ENCODE measurements at places on chromosomes 1 and 21. TPM values are rescaled to one million over a fixed set of nuclear protein-coding genes. Genes with fewer than 3 reads are reported as not detected.

The KRTAP12-2 gene
- total RNA-seq: not detected

- peak overlapping the region; percentile 11 for H3K4me3 ChIP-seq
- H3K27ac ChIP-seq: peak overlapping the region; percentile 78
- H3K4me1 ChIP-seq: peaks cover 41% of the 10 kb centered on the region
- peaks cover 46% of the 10 kb centered on the region for H3K36me3 ChIP-seq
- peak; percentile 73 for DNase-seq
- no peaks in the 10 kb centered on the region for H3K27me3 ChIP-seq
These were observed 4.9 kb upstream of the ALDH4A1 start for GRCh38 chr1:18907021-18907916.

DNA sequence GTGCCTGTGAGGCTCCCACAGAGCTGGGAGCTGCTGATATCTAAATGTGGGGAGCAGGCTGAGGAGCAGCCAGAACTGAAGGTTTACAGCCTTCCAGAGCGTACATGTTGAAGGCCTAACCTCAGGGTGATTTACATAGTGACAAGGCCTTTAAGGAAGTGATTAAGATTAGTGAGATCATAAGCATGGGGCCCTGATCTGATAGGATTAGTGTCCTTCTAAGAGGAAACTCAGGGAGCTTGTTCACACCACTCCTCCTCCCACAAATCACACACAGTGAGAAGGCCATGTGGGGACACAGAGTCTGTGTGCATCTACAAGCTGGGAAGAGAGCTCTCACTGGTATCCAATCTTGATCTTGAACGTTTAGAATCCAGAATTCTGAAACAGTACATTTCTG is 92.3 kb upstream of the NBPF6 start:
- H3K27me3 ChIP-seq: no peaks in the 10 kb centered on the region
- no peaks in the 10 kb centered on the region for H3K4me1 ChIP-seq
- H3K36me3 ChIP-seq: no peaks in the 10 kb centered on the region
- no peak overlapping the region for H3K4me3 ChIP-seq
- no peak overlapping the region for H3K27ac ChIP-seq

DNA sequence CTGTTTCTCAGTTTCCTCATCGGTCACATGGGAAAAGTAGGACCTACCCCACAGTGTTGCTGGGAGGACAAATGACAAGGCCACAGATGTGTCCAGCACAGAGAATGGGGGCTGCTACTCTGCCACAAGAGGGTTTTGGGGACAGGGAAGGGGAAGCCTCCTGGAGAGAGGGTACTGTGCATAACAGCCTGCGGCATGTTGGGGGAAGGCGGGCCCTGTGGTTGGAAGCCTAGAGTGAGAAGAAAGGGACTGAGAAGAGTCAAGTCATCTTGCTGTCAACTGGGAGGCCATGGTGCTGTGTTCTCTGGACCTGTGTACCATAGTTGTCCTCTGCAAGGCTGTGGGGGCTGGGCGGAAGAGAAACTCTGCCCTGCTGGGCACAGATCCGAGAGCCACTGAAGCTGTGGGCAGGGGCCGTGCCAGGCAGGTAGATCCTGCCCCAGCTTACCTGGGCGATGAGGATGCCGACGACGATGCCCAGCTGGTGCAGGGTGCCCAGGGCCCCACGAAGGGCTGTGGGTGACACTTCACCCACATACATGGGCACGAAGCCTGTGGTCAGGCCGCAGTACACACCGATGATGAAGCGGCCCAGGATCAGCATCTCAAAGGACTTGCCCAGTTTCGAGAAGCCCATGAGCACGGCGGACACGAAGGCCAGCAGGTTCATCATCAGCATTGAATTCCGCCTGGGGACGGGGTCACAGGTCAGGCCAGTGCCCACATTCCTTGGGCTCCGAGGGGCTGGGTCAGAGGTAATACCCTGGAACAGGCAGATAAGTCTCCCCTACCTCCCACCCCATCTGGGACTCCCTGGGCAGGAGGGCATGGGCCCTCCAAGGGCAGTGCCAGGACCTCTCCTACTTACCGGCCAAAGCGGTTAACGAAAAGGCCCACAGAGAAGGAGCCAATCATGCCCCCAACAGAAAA is 28.2 kb downstream of the SLC2A1 start:
- no peak overlapping the region for H3K4me3 ChIP-seq
- DNase-seq: no peak
- peaks cover 29% of the 10 kb centered on the region for H3K36me3 ChIP-seq
- H3K27ac ChIP-seq: peak overlapping the region; percentile 84

DNA sequence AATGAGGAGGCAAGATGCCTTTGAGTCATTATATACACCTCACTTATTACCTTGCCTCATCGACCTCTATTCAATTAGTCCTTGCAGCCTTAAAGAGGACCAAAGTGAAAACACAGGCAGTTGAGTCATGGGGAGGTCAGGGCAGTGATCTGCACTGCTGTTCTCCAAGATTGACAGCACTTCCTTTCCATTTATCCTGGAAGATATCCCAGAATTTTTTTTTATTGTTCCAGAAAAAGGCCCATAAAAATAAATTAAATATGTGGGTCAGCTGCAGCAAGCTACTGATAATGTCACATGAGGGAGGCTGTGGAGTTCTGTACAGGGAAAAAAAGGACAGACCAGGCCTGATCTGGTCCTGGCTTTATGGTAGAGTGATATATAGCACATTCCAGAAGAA is 33.2 kb upstream of the CDC42BPA start:
- H3K27ac ChIP-seq: no peak overlapping the region
- no peak for DNase-seq
- H3K36me3 ChIP-seq: no peaks in the 10 kb centered on the region
- H3K4me1 ChIP-seq: peaks cover 12% of the 10 kb centered on the region

- no peak overlapping the region for H3K4me3 ChIP-seq
- H3K27ac ChIP-seq: no peak overlapping the region
- no peaks in the 10 kb centered on the region for H3K27me3 ChIP-seq
These were observed 115.9 kb downstream of the HUNK start for GRCh38 chr21:31988492-31989290.

All from lower lobe of right lung (tissue), 2 donors.